Foreskin fibroblast (primary cell): ENCODE measurements at places on chromosomes 1 and 21.

GRCh38 chr1:8211883-8212579 lies 105.9 kb upstream of the SLC45A1 start:
- peak; percentile 98 for DNase-seq

DNA sequence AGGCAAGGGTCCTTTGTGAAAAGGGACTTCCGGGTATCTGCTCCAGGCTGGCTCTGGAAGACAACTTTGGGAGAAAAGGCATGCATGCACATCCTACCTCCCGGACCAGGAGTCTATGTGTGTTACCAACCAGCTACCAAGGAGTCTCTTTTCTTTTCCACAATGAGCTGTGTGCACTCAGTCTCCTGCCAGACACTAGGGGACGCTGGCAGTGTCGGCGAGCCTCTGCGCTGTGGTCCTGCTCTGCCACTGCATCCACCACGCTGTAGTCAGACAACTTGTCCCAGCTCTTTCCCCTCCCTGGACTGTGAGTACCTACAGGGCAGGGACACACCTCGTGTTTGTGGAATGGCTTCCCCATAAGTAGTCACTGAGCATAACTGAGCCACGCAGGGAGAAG lies 5.1 kb upstream of the SSR2 start:
- DNase-seq: peak; percentile 37

DNA sequence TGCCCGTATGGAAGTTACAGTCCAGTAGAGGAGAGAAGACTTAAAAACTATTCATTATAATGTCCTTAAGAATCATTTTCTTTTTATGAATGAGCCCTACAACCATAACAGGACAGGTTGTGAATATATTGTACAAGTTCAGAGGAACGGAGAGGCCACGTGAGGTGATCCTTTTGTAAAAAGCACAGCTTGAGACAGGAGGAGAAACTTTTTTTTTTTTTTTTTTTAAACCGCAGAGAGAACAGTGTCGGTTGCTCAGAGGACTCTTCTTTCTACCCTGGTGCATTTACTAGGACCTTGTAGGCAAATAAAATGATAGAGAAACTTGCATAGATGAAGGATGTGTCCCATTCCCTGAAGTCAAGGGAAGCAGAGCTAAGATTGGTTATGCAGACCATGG lies 32.1 kb downstream of the DYRK1A start:
- no peak for DNase-seq

DNA sequence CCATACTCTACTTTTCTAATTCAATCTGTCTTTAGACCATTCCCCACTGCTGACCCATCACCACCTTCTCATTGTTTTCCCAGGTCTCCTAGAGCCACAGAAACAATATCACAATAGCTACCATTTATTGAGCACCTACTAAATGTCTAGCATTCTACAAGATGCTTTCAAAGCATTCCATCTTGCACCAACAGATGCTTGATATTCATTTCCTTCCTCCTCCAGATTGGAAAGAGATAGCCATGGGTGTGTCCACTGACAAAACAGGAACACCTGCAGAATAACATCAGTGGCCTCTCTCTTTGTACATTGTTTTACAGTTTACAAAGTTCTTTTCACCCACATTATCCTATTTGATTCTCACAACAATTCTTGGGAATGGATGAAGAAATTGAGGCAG lies 2.2 kb downstream of the RAB3B start:
- no peak for DNase-seq

DNA sequence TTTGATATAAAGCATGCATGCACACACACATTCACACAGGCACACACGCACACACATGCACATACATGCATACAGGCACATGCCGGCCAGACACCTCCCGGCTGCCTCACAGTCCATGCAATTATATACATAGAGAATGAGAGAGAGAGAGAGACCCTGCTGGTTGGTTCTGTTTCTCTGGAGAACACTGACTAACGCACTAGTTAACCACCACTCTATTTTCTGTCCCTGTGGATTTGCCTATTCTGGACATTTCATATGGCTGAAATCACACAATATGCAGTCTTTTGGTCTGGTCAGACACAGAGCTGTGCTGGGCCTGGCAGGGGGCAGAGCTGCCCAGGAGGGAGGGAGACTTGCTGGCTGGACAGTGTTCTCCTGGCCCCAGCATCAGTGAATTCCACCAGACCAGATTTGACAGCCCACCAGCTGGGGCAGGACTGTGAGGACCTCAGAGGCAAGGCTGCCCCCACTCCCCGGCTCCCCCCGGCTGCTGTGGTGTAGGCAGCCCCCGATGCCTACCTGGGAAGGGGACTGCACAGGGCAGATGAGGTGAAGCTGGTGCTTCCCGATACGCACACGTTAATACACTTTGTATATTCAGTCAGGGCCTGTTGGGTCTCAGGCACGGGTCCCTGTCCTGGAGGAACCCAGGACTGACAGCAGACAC lies 152.2 kb downstream of the NPHP4 start:
- no peak for DNase-seq

DNA sequence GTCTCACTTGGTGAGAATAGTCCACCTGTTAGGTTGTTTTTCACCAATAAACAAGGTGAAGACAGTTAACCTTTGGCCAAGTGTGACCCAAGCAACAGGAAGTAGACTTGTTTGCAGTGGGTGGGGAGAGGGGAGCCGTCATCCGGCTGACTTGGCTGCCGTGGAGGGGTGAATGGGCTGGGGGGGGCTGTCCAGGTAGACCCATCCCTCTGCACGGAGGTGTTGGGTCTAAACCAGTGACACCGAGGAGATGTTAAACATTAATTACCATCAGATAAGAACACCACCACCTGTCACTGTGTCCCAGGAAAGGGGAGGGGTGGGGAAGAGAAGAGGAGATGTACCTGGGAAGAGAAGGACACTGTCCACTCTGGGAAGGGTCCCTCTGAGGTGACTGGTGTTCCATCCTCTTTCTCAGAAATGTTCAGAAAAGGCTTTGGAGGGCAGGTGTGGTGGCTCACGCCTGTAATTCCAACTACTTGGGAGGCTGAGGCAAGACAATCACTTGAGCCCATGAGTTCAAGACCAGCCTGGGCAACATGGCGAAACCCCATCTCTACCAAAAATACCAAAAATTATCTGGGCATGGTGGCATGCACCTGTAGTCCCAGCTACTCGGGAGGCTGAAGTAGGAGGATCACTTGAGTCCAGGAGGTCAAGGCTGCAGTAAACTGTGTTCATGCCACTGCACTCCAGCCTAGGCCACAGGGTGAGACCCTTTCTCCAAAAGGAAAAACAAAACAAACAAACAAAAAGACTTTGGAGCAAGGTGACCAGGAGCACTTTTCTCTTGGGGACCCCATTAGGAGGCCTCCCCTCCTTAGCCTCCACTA lies 6.7 kb upstream of the MYOM3 start:
- no peak for DNase-seq

DNA sequence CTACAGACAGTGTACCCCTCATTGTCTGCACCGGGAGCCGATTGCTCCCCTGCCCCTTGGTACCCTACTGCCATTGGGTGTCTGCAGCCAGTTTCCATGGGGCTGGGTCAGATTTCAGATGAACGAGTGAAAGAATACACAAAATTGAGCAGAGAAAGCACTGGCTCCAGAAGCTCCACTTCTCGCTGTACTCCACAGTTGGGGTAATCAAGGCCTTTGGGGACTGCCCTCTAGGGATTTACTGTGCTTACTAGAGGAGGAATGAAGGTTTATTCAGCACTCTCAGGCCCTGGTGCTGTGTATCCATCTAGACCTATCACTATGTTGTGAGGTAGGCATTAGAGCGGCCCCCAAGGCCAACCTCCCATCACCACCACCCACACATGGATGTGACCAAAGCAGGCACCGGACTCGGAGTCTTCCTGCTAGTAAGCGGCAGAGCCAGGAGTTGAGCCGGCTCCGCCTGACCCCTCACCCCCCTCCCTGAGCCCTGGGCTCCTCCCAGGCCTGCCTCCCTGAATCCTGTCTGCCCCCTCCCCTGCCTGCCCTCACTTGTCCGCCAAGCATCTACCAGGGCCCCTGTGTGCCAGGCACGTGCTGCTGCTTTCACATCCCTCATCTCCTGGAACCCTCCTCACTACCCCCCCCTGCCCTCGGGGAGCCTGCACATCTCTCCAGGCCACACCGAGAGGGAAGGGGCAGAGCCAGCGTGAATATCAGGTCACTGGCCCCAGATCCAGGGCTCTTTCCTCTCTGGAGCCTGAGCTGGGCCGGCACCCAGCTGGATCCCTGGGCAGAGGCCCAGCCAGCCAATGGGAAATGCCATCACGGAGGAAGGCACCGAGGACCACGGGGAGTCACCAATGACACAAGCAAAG lies 23.3 kb downstream of the KCNN3 start:
- DNase-seq: no peak

DNA sequence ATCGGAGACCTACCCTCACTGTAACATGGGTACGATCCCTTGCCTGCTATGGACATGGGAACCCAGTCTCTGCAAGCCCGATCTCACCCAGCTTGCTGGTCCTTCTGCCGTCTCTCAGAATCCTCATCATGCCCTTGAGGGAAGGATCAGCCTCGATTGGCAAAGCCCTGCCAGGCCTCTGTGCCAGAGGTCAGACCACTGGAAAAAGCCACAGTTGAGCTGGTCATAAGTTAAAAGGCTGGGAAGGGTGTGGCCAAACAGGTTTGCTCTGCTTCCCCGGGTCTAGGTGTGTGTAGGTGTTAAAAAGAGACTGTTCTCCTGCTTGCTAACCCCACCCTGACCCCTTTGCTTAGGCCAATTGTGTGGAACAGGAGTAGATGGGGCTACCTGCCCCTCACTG lies 19.5 kb upstream of the PADI3 start:
- no peak for DNase-seq

- DNase-seq: no peak
These were observed 614.0 kb upstream of the CHRM3 start for GRCh38 chr1:238772322-238772721.

- DNase-seq: no peak
These were observed 7.6 kb downstream of the CLSTN1 start for GRCh38 chr1:9816199-9816598.

DNA sequence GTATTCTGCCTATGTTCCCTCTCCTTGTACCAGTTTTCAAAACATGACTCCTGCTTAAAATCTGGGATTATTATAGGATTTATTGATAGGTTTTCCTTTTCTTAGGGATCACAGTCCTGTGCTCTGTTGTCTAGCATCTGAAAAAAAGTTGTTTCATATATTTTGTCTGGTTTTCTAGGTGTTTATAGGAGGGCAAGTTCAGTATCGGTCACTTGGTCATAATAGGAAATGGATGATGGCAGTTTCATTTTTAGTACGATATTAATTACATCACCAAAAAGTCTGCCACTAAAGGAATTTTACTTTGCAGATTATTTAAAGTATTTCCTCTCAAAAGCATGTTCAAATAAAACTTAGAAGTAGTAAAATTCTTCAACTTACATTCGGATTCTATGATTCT lies 94.4 kb downstream of the RASAL2 start:
- DNase-seq: no peak

DNA sequence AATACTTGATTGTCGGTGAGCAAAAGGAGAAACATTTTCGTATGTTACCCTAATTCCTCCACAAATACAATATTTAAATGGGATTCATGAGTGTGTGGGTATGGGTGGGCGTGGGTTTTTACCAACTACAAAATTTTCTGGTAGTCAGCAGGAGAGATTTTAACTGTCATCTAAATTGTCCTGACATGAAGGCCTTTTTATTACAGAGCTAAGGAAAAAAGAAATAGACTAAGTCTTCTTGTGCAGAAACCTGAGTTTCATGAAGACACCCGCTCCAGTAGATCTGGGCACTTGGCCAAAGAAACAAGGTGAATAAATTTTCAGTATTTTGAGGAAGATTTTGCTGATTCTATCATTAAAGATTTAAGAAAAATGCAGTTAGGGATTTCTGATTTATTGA lies 752 bp downstream of the RGS18 start:
- no peak for DNase-seq

- no peak for DNase-seq
These were observed 385.0 kb upstream of the NFIA start for GRCh38 chr1:60697204-60697994.

- DNase-seq: no peak
These were observed 796 bp upstream of the RBM8A start for GRCh38 chr1:145927916-145928643.

GRCh38 chr1:197859024-197859423 lies 43.4 kb upstream of the C1orf53 start:
- DNase-seq: no peak

DNA sequence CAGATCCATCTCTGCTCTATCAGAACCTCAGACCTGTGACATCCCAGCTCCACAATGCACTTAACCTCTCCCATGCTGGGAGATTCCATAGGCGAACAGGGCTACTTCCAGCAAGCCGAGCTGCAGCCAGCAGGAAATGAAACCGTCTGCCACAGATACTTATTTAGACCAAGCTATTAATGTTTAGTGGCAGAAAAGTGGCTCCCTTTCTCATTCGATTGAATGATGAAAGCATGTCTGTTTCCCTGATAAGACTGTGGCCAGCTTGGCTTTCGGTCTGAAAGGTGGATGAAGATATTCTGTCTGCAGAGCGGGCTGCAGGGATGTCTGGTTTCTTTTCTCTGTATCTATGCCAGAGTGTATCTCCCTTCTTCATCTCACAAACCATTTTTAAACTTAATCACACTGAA lies 146.4 kb downstream of the GREM2 start:
- DNase-seq: no peak

DNA sequence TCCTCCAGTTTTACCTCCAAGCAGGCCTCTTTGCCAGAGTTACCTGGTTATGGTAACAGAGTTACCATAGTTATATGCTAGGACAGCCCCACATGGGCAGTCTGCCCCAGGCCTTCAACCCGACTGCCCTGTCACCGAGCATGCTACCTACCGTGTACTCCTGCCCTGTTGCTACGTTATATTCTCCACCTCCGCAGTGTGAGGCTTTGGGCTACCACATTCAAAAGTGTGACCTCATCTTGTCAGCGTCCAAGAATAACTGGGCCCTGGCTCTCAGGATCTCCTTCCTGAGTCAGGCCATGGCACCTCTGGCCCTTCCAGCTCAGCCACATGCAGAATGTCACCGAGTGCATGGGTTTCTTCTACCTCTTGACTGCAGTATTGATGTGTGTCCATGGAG lies 8.9 kb downstream of the MAPKAPK2 start:
- DNase-seq: no peak

DNA sequence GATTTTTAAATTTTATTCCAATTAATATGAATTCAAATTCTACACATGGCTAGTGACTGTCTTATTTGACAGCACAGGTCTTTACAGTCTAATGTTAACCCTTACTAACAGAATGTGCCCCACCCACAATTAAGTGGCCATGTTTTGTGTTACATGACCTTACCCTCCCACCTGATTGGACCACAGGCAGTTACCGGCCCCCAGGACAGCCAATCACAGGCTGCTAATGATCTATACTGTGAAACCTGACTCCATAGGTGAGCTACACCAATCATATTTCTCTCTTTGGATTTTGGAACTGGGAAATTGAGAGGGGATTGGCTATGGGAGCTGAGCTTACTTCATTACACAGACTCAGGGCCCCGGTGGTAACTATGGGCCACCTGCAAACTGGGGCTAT lies 27.5 kb downstream of the ZP4 start:
- DNase-seq: no peak

GRCh38 chr21:34928637-34929036 lies 120.5 kb downstream of the RUNX1 start:
- DNase-seq: no peak

GRCh38 chr1:204325944-204326343 lies 33.8 kb downstream of the PLEKHA6 start:
- no peak for DNase-seq

GRCh38 chr1:179087665-179088064 lies 5.8 kb downstream of the TOR3A start:
- DNase-seq: peak; percentile 58

- DNase-seq: no peak
These were observed 111.2 kb upstream of the PROX1 start for GRCh38 chr1:213876531-213876930.
